GM12891 (cell line): ENCODE measurements at places on chromosomes 5 and 9.

DNA sequence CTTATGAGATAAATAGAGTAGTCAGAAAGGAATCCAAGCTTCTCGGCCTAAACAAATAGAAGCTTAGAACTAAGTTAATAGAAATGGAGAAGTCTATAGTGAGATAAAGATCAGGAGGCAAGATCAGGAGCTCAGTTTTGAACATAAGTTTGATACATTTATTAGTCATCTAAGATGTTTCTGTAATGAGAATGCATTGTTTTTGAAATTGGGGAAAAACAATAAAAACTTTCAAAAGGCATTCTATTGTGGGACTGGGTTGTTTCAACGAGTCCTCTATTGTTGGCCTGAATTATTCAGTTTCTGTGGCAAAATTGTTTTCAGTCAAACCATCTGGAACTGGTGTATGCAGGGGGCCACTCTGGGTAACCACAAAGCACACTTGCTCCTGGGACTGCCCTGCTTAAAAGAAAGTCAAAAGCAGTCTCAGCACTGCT, 181.0 kb upstream of the CLINT1 start:
- DNase-seq = no peak

DNA sequence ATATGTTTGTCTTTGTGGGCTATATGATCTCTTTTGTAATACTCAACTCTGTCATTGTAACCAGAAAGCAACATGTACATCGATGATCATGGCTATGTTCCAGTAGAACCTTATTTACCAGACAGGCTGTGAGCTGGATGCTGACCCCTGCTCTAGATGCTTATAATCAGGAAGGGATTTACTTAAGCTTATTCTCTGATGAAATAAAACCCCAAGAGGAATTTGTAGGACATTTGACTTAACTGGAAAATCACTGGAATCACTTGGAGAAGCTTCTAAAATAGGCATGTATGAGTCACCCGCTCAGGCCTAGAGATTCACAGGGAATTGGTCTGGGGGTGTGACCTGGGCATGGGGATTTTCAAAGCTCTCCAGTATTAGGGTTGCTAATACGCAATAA, 285.8 kb upstream of the ZNF608 start:
- no peak for DNase-seq

GRCh38 chr5:1315018-1315708, 20.3 kb upstream of the TERT start:
- DNase-seq = no peak

- no peak for DNase-seq
Measured at GRCh38 chr9:77987880-77988525, 43.6 kb downstream of the GNAQ start.

DNA sequence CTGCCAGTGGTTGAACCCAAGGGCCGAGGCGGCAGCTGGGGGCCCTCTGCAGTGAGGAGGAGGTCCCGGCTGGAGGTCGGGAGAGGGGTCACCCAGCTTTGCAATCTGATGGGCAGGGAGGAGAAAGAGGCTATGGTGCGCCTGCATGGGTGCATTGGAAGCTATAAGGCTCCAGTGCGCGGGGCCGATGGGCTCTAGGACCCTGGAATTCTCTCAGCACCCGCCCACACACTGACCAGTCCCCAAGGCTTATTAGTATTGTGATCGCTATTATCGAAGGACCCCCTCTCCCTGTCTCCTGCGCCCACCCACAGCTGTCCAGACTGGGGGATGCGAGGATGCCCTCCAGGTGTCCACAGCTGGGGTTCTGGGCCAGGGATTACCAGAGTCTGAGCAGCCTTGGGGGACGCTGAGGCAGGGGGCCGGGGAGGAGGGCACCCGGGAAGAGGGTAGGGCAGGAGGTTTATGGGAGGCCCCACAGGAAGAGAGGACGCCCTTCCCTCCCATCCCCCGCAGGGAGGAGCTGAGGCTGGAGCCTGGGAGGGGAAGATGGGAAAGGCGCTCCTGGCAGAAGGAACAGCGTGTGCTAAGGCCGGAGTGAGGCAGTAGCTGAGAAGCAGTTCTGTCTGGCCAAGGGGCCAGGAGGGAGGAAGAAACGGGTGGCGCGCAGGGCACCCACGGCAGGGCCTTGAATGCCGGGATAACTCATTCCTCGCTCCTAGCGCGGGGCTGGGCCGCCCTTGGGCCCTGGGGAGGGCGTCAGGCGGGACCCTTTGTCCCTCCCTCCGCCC, 24.2 kb downstream of the C9orf50 start:
- no peak for DNase-seq

DNA sequence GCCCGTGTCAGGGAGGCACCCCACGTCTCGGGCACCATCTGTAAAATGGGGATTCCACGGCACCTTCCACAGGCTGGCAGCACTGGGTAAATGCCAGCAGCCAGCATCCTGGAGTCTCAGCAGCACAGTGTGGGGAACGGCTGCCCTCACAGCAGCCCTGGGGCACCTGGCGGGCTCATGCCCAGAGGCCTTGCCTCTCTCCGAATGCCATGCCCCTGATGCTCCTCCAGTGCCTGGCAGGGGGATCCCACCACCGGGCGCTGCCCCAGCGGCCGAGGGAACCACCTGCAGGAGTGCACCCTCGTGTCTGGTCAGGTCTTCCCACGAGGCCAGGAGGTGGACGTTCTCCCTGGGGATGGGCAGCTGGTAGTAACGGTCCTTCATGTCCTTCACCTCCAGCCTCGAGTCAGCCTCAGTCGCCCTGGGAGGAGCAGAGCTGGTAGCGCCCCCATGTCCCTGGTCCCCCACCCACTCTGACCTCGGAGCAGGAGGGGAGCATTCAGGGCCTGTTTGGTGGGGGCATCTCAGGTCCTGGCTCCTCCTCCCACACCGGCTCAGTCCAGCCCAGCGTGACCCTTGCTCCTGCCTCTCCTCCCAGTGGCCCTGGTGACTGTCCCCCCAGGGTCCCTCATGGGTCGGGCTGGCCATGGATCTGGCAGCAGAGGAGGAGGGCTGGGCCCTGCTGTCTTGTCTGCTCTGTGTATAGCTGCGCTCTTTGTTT, 49.9 kb upstream of the NRARP start:
- DNase-seq = no peak

DNA sequence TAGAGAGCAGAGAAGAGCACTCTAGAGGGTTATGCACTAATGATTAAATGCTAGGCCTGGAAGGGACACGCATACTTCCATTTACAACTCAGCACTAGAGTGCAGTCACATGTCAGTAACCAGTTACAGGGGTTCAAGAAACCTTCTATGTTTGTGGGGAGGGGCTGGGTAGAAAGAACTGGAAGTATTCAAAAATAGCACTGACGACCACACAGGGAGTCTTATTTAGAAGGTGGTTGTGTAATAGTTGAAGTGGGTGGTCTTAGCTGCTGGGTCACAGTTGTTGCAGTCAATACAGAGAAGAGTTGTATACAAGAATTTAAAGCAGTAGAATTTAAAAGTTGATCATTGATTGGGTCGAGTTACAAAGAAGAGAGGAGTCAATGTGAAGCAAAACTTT, 15.4 kb downstream of the AOPEP start:
- DNase-seq = no peak

DNA sequence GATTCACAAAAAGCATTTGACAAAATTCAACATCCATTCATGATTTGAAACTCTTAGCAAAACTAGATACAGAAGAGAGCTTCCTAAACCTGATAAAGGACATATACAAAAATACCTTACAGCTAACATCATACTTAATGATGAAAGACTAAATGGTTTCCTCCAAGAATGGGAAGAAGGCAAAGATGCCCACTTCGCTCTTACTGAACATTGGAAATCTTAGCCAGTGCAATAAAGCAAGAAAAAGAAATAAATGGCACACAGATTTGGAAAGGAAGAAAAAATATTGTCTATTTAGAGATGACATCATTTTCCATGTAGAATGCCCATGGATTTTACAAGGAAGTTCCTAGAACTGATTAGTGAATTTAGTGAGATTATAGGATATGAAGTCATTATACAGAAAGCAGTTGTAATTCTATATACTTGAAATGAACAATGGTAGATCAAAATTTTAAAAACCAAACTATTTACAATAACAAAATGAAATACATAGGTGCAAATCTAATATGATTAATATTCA, 64.4 kb downstream of the NAA35 start:
- no peak for DNase-seq

DNA sequence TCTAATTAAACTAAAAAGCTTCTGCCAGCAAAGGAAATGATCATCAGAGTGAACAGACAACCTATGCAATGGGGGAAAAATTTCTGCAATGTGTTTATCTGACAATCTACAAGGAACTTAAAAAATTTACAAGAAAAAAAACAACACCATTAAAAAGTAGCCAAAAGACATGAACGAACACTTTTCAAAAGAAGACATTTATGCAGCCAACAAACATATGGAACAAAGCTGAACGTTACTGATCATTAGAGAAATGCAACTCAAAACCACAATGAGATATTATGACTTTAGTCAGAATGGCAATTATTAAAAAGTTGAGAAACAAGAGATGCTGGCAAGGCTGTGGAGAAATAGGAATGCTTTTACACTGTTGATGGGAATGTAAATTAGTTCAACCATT, 530.4 kb upstream of the DAB2 start:
- DNase-seq = no peak

DNA sequence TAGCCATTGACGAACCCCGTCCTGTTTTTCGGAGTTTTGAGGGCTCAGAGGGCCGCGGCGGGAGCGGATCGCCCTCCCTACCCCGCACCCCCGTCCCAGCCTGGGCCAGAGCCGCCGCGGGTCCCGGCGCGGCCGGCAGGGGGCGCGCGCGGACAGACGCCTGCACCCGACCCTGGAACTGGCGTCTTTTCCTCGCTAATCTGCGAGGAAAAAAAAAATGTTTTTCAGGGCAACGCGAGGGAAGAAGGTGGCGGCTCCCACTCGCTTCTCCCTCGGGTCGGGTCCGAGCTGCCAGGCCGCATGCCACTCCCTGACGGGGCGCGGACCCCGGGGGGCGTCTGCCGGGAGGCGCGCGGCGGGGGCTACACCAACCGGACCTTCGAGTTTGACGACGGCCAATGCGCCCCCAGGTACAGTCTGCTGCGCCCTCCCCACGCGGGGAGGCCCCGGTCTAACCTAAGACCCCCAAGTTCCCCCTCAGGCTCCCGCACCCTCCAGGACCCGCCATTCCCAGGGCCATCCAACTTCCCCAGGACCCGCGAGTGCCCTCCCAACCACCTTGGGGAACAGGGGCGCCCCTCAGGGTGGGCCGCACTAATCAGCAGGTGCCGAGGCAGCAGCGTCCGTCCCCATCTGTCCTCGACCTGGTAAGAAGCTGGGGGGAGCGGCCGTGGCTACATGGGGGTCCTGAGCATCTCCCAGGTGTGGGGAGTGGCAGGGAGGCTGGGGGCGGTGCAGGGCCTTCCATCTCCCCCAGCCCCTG, at the start of gene KCNT1:
KCNT1 (plus strand) TSS at position 227 of the 763 bp plus-strand sequence; CDS start at position 301, 74 bp downstream.
- DNase-seq = peak; percentile 99

- no peak for DNase-seq
Measured at GRCh38 chr5:149778303-149779123, 48.4 kb downstream of the PPARGC1B start.
